Skeletal muscle cell (primary cell): ENCODE measurements at places on chromosomes 16 and 17.
A peak's percentile ranks its signal among the peaks of the same experiment; 100 is the strongest.

- DNase-seq: no peak
Measured at GRCh38 chr17:72587156-72587555, 466.3 kb downstream of the SOX9 start.

DNA sequence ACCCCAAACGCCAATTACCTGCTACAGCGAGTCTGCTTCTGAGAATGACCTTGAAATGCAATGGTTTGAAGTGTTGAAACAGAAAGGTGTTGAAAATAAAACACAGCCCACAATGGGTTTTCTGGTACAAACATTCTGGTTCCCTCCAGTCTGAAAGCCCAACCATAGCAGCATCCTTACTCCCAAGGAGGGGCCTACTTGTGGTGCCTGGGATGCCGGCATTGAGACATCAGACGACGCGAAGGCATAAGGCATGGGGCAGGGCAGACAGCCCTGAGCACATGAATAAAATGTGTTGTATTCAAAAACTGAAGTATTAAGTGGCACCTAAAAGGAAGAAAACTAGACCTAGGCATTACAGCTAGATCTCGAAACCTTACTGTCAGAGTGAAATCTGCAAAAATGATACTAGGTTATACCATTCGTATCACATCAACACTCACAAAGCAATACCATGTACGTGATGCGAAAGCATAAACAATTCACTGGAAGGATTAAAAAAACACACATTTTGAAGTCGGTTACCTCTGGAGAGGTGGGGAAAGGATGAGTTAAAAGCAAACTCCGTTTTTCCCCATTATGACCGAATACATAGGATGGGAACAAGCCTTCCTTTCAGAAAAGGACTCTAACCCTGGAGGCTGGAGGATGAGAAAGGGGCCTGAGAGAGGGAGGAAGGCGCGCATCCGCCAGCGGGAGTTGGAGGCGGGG, 702 bp downstream of the NUDT21 start:
- no peak for DNase-seq

- DNase-seq: no peak
Measured at GRCh38 chr17:74307984-74308773, 17.8 kb upstream of the KIF19 start.

GRCh38 chr17:7308625-7309433, 1.4 kb downstream of the EIF5A start:
- DNase-seq: no peak

- no peak for DNase-seq
Measured at GRCh38 chr16:85302018-85302847, 190.0 kb upstream of the CIBAR2 start.

- peak; percentile 65 for DNase-seq
Measured at GRCh38 chr16:24986512-24987303, 28.5 kb downstream of the ARHGAP17 start.

DNA sequence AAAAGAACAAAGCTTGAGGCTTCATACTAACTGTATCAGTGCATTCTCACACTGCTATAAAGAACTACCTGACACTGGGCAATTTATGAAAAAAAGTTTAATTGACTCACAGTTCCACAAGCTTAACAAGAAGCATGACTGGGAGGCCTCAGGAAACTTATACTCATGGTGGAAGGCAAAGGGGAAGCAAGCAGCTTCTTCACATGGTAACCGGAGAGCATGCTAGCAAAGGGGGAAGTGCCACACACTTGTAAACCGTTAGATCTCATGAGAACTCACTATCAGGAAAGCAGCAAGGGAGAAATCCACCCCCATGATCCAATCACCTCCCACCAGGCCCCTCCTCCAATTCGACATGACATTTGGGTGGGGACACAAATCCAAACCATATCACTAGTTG, 25.3 kb downstream of the CTRB2 start:
- no peak for DNase-seq

DNA sequence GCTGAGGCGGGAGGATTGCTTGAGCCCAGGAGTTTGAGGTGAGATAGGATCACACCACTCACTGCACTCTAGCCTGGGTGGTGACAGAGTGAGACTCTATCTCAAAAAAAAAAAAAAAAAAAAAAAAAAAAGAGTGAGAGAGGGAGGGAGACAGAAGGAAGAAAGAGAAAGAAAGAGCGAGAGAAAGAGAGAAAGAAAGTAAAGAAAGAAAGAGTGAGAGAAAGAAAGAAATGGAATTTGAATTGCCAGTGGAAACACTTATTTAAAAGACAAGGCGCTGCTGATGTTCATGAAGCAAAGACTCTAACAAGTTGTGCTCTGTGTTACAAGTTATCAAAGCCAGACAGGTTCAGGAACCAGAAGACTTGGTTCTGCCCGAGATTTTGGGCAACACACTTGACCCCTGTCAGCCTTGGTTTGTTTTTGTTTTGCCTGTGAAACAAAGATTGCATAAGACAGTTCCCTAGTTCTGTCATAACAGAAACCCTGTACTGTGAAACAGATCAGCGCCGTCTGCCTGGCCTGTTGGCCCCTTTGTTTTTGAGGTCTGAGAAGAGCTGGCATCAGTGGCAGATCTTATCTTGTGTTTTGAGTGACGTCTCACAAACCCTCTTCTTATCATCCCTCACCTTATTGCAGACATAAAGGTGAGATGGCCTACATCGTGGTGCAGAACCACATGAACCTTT, 55.4 kb upstream of the ENDOV start:
- DNase-seq: no peak
